GM23248 (cell line): ENCODE measurements at places on chromosomes 5 and 9.

DNA sequence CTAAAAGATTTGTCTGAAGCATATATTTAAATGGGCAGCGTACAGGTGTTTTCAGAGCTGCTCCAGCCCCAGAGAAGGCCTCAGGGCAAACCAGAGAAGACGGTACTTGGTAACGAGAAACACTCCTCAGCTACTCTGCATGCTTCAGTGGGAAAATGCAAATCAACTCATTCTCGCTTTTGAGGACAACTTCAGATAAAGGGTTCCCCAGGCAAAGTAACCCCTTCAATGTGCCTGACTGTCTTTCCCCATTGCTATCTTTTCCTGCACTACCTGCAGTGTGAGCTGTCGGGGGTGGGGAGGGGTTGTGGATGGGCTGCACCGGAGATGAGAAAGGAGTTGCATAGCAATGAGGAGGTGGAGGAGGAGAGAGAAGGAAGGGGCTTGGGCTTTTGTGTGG is 339.7 kb upstream of the CLINT1 start:
- no peak for DNase-seq

DNA sequence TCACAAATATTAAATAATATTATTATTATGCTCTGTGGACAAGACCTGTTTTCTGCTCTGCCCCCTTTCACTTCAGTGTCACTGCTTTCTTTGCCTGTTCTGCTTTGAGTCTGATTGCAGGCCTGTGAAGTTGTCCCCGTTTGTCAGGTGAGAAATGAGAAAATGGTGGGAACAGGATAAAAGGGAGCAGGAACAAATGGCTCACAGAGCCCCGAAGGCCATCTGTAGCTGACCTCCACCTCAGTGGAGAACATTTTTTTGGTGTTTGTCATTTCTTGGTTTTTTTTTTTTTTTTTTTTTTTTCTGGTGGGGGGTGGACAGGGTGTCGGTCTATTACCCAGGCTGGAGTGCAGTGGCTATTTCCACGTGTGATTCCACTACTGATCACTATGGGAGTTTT is 13.2 kb upstream of the S100Z start:
- DNase-seq: no peak

DNA sequence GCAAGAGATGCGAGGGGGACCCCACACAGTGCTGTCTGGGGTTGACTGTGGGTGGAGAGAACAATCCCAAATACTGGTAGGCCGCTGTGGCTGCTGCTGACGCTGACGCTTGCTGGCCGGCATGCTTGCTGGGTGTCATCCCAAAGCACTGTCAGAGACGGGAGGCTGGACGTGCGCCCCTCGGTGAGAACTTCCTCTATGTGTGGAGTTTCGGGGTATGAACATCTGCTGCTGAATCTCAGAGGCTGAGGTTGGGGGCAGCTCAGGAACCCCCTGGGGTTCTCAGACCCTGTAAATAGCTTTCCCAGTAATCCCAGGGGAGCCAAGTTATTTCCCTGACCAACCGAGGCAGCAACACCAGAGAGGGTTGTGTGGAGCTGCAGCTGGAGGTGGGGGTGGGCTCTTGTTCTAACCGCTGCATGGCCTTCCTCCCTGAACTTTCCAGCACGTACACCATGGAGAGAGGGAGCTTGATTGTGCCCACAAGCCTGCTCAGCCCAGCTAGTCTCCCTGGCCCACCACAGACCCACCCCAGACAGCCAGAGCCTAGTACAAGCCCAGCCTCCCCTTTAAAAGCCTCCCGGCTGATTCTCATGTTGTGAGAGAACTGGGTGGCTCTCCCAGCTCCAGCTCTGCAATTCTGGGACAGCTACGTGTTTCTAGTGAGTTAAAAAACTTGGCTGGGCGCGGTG is 21.8 kb upstream of the SLC12A7 start:
- peak; percentile 20 for DNase-seq

- DNase-seq: no peak
Observed at GRCh38 chr5:59850766-59851165, 42.8 kb downstream of the PDE4D start.

DNA sequence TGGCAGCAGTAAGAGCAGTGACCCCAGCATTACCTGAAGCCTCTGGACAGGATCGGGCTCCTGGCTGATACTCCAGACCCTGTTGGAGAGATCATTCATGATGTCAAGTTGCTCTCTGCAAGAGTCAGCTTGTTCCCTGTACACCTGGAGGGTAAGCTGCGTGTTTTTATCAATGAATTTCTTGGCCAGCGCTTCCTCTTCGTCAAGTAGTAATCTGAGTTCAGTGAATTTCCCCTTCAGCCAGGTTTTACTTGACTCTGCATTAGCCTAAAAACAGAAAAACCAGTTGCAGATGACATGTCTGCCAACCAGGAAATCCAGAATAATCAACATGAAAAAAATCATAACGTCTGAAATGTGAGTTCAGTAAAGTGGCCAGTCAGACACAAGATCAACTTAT is 19.1 kb downstream of the TRIM14 start:
- no peak for DNase-seq

DNA sequence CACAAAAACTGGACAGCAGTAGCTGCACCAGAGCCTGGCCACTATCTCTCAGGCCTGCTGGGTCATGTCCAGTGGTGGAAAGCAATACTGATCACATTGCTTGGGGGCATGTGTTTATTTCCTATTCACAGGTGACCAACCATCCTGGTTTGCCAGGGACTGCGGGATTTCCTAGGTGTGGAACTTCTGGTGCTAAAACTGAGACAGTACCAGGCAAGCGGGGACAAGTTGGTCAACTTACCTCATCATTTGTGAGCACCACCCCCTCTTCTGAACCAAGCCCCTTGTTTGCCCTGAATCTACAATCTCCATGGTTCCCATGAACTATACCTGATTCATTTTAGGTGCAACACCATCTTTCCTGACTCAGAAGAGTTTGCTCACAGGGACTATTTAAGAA is 81.3 kb downstream of the TNC start:
- DNase-seq: no peak

- no peak for DNase-seq
Observed at GRCh38 chr9:132408521-132408920, 1.5 kb upstream of the CFAP77 start.
